C1 segment of cervical spinal cord (tissue), 14 donors: ENCODE measurements at places on chromosomes 7 and 10.

DNA sequence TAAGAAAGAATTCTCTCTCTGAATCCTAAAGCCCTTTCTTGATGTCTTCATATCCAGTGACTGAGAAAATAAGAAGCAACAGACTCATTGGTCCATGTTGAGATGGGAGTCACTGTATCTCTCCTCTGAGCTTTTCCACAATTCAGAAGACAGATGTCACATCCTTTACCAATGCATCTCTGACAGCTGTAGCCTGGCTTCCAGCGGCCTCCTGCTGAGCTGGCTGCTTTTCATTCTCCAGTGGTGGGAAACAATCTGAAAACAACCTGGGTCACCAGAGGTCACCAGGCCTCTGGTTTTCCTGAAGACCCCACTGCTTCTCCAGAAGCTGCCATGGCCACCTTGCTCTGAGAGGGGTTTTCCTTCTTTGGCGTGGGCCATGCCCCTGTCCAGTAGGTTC, 18.3 kb upstream of the RPA3 start:
- DNase-seq = no peak

- no peak for DNase-seq
Observed at GRCh38 chr7:141691961-141692360, 10.0 kb downstream of the DENND11 start.

DNA sequence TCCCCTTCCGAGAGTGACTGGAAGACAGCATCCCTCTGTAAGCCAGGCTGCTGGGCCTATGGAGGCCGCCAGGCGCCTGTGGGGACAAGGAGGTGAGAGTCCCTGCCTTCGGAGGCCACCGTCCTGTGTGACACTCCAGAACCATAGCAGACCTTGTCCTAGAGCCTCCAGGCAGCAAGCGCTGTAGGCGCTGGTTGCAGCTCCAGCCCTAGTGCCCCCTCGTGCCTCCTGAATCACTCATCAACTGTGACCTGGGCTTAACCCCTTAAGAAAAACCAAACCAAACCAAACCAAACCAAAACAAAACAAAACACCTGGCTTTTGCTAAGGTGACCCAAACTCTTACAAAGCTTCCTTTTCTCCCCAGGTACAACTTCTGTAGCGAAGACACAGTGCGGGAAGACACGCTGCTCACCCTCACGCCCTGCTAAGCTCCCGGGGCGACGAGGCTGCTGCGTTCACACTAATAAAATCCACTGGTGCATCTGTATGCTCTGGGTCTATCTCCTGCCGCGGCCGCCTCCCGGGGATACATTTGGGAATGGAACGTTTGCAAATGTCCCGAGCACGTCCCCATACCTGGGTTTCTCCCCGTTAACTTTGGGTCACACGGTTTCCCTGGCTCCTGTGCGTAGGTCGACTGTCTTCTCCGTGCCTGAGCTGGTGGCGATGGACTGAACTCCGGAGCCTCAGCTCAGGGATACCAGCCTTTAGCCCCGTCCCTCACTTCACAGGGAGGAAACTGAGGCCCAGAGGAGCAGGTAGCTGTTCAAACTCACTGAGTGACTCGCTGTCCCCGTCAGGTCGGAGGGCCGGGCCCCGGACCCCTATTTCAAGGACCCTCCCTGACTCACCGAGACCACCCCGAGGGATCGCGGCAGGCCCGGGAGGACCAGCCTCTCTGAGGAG, 11.8 kb upstream of the PNLIPRP2 start:
- DNase-seq = no peak

GRCh38 chr7:143490717-143491306, 13.1 kb downstream of the TAS2R41 start:
- no peak for DNase-seq
